Breast epithelium (tissue), 4 donors: ENCODE measurements at places on chromosomes 2 and 18. TPM values are rescaled to one million over a fixed set of nuclear protein-coding genes. Genes with fewer than 3 reads are reported as not detected.

The SIX3 gene
- total RNA-seq = not detected

DNA sequence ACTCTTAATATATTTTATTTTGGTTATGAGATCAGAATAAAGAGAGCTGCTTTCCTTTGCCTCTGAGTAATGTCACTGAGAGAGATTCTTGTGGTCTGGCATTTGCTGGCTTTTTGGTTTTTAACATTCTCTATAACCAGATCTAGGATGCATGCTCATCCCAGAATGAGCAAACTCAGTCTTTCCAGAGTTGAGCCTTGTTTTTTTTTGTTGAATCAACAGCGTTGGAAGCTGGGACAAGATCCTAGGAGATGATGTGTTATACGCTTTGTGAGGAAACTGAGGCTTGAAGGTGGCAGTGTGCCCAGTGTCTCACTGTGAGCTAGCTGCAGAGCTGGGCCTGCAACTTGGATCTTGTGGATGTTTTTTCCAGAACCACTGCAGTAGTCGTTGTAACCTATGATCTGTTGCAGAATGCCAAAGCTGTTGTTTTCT lies 19.5 kb downstream of the MYO1B start:
- H3K36me3 ChIP-seq = no peaks in the 10 kb centered on the region
- no peak overlapping the region for H3K4me3 ChIP-seq
- peak overlapping the region; percentile 65 for H3K27ac ChIP-seq
- H3K4me1 ChIP-seq = no peaks in the 10 kb centered on the region

DNA sequence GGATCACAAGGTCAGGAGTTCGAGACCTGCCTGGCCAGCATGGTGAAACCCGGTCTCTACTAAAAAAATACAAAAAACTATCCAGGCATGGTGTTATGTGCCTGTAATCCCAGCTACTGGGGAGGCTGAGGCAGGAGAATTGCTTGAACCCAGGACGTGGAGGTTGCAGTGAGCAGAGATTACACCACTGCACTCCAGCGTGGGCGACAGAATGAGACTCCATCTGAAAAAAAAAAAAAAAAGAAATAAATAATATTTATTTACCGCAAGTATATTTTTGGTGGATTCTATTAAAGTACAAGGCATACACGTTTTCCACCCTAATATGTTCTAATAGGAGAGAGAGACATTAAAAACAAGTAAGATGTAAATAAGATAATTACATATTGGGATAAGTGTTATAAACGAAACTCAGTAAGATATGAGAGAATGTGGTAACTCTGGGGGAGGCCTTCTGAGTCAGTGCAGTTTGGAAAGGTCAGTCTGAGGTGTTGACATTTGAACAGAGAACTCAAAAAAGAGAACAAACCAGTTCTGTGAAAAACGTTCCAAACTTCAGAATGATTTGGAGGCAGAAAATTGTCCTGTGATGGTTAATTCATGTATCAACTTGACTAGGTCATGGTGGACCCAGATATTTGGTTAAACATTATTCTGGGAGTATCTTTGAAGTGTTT lies 8.8 kb upstream of the POLI start:
- H3K4me3 ChIP-seq = no peak overlapping the region
- no peaks in the 10 kb centered on the region for H3K4me1 ChIP-seq
- H3K27ac ChIP-seq = peak overlapping the region; percentile 63
- no peaks in the 10 kb centered on the region for H3K36me3 ChIP-seq
- DNase-seq = no peak

- DNase-seq = no peak
- H3K27ac ChIP-seq = no peak overlapping the region
- H3K36me3 ChIP-seq = no peaks in the 10 kb centered on the region
- no peaks in the 10 kb centered on the region for H3K27me3 ChIP-seq
- no peak overlapping the region for H3K4me3 ChIP-seq
Measured at GRCh38 chr2:113138428-113139322, 11.3 kb downstream of the IL1RN start.

DNA sequence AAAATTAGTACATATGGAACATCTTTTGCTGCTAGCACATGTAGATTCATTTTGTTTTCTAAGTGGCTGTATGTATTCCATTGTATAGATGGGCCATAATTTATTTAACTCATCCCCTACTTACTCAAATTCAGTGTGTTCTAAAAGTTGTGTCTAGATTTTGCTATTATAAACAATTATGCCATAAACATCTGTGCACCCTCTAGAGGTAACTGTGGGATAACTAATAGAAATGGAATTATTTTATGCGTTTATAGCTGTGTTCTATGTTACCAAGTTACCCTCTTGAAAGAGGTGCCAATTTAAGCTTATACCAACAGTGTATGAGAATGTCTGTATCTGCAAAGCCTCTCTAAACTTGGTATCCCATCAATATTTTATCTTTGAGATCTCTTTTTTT lies 100.4 kb downstream of the MMADHC start:
- no peaks in the 10 kb centered on the region for H3K4me1 ChIP-seq
- DNase-seq = no peak
- H3K27ac ChIP-seq = no peak overlapping the region
- H3K36me3 ChIP-seq = no peaks in the 10 kb centered on the region
- H3K4me3 ChIP-seq = no peak overlapping the region
- H3K27me3 ChIP-seq = no peaks in the 10 kb centered on the region

DNA sequence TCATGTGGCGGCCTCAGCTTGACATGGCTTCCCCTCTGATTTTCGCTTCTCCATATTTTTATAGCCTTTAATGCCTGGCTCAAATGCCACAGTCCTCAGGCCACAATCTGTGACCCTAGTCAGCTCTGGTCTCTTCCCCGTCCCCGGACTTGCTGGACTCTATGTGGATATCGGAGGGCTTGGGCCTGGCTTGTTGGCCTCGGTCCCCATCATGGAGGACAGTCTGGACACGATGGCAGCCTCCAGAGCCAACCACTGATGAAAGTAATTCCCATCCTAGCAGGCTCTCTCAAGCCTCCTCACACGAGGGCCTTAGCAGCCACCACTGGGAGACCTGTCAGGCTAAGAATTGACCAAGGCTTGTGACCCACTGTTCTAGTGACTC lies 61.6 kb downstream of the LPIN1 start:
- H3K4me3 ChIP-seq = no peak overlapping the region
- no peaks in the 10 kb centered on the region for H3K27me3 ChIP-seq
- peaks cover 6% of the 10 kb centered on the region for H3K36me3 ChIP-seq

The CTAGE1 gene
- not detected for total RNA-seq

GRCh38 chr2:106284255-106284654 lies 90.2 kb upstream of the UXS1 start:
- no peaks in the 10 kb centered on the region for H3K27me3 ChIP-seq
- H3K4me1 ChIP-seq = no peaks in the 10 kb centered on the region
- H3K36me3 ChIP-seq = no peaks in the 10 kb centered on the region
- no peak for DNase-seq
- no peak overlapping the region for H3K4me3 ChIP-seq

GRCh38 chr2:56185101-56185581 lies 1.4 kb downstream of the CCDC85A start:
- no peaks in the 10 kb centered on the region for H3K4me1 ChIP-seq
- no peaks in the 10 kb centered on the region for H3K27me3 ChIP-seq
- no peaks in the 10 kb centered on the region for H3K36me3 ChIP-seq
- H3K4me3 ChIP-seq = peak overlapping the region; percentile 65
- no peak overlapping the region for H3K27ac ChIP-seq

The LINC00305 gene
- total RNA-seq = not detected

DNA sequence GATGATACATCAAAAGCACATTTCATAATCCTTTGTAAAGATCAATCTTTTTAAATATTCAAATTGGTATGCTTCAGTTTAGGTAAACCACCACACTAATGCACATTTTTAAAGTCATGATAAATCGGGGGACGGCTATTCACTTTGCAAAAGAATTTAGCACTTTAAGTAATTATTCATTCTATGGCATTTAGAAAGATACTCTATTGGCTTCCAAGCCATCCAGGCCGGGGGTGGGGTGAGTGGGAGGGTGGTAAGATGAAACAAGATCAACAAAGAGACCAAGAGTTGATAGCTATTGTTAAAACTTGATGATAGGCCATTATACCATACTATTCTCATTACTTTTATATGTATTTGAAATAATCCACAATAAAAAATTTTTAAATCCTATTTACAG lies 41.0 kb downstream of the EPG5 start:
- H3K36me3 ChIP-seq = peaks cover 9% of the 10 kb centered on the region
- no peak overlapping the region for H3K27ac ChIP-seq
- H3K4me1 ChIP-seq = no peaks in the 10 kb centered on the region
- no peaks in the 10 kb centered on the region for H3K27me3 ChIP-seq

The CRYGD gene
- not detected for total RNA-seq
